ENCODE measurements at places on chromosomes 3 and 15. TPM values are rescaled to one million over a fixed set of nuclear protein-coding genes. Genes with fewer than 3 reads are reported as not detected.

- DNase-seq, result no peak
These were observed 91.1 kb downstream of the MYRIP start for GRCh38 chr3:39900462-39901002.

DNA sequence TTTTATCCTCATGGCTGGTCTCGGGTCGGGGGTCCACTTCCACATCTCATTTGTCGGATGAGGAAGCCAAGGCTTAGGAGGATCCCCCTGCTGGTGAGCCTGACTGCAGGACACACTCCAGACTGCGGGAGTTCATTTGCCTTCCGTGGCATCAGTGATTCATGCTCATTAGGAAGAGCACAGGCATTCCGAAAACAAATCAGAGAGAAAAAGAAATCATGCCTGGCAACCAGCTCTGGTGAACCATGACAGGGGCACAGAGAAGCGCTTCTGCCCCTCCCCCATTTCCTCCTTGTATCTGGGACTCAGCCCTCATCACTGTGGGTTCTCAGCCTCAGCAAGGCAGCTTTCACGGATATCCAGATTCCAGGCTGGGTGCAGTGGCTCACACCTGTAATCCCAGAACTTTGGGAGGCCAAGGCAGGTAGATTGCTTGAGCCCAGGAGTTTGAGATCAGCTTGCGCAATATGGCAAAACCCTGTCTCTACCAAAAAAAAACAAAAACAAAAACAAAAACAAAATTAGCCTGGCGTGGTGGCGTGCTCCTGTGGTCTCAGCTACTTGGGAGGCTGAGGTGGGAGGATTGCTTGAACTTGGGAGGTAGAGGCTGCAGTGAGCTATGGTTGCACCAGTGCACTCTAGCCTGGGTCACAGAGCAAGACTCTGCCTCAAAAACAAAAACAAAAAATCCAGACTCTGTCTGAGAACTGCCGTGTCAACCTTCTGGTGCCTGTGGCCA is 28.4 kb downstream of the IRAK2 start:
- DNase-seq, result peak; percentile 39

ABI3BP gene
- polyA plus RNA-seq, result 8.4 TPM

- no peak for DNase-seq
These were observed 194.9 kb downstream of the ARRDC4 start for GRCh38 chr15:98155356-98155755.

DNA sequence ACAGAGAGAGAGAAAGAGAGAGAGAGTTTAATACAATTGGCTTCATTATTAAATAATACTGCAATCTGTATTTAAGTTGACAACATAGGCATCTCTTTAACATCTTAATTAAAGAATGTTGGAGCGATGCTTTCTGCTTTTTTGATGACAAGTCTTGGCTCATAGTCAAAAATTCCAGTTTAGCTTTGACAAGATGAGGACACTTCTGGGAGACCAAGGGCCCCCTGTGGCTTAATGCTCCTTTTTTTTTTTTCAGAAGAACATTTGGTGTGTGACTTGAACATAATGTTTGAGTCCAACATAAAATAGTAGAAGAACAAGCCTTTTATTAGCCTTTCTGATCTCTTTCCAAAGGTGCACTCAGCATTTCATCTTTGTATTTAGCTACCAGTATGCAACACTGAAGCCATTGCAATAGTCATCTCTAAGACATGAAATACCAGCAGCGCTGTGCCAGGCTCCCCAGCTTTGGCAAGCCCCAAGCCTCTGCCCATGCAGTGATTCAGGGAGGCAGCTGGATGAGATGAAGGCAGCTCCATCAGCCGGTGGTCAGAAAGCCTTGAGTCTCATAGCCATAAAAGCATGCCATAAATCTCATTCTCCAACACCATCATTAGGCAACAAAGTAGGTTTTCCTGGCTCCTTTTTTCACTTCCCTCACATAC is 349.4 kb upstream of the SEMA6D start:
- no peak for DNase-seq

DNA sequence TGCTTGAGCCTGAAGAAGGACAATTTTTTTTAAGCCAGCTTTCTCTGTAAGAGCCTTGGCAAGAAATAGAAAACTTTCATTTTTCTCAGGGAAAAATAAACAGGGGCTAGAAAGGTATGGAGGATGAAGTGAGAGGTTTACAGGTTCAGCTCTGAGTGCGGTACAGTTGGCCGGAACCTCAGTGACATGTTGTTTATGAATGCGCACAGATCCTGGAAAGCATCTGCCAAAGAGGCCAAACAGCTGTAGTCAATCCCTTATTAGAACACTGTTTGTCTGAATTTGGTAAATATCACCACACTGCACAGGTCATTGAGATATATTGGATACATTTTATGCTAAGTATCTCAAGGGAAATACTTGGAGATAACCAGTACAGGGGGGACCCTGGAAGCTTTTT is 561.8 kb upstream of the MDFIC2 start:
- no peak for DNase-seq

GRCh38 chr15:68817304-68818065 is 3.2 kb downstream of the ANP32A start:
- DNase-seq, result peak; percentile 76

DNA sequence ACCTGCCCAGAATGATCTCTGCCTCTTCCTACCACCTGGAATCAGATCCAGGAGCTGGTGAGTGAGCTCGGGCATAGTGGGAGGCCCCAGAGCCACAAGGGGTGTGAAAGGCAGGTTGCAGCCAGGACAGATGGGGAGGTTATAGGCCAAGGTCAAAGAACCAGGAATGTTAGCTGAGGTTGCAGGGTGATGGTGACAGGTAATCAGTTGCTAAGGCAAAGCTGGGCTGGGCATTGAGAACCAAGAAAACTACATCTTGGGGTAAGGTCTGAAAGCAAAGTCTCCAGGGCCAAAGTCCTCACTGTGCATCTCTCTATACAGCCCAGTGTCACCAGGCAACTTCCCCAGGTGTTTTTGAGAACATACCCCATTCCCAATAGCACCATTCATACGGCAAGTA is 38.4 kb upstream of the SLC6A11 start:
- no peak for DNase-seq

GRCh38 chr3:135393898-135394525 is 571.5 kb upstream of the PPP2R3A start:
- DNase-seq, result no peak

GRCh38 chr3:158723991-158724390 is 8.3 kb downstream of the RARRES1 start:
- no peak for DNase-seq

CYP1A2 gene
- polyA plus RNA-seq, result not detected

GRCh38 chr15:38557921-38558320 is 6.7 kb downstream of the RASGRP1 start:
- DNase-seq, result no peak

GRCh38 chr3:114241262-114241661 is 3.9 kb upstream of the ZNF80 start:
- DNase-seq, result no peak

DNA sequence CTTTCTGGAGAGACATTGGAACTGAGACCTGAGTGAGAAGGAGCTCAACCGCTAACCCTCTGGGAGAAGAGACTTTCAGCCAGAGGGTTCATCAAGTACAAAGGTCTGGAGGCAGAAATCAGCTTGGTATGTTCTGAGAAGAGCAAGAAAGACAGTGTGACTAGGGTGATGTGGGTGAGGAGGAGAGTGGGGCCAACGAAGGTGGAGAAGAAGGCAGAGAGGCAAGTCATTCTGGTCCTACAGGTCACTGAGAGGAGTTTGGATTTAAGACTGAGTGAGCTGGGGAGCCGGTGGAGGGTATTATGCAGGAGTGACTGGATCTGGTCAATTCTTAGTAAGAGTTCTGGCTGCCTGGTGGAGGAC is 12.2 kb downstream of the XIRP1 start:
- DNase-seq, result no peak

ADCY5 gene
- polyA plus RNA-seq, result 0.21 TPM

DNA sequence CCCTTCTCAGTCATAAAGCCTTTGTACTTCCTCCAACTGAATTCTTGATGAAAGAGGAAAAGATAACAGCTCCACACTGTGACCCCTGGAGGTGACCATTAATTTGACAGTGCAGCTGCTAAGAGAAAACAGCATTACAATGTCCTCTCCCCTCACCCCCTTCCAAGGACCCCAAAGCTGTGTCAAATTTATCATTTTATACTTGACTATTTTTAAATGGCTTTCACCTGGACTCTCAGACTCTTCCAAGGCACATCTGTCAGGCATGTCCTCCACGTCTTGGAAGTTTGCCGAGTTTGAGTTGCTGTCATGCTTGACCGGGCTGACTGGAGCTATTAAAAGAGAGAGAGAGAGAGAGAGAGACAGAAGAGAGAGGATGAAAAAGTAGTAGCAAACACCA is 236.5 kb downstream of the WDR72 start:
- DNase-seq, result no peak

GRCh38 chr3:49867871-49868321 is 1.8 kb downstream of the CAMKV start:
- DNase-seq, result no peak

GOLGA8Q gene
- polyA plus RNA-seq, result 0.28 TPM

SOX14 gene
- not detected for polyA plus RNA-seq

DNA sequence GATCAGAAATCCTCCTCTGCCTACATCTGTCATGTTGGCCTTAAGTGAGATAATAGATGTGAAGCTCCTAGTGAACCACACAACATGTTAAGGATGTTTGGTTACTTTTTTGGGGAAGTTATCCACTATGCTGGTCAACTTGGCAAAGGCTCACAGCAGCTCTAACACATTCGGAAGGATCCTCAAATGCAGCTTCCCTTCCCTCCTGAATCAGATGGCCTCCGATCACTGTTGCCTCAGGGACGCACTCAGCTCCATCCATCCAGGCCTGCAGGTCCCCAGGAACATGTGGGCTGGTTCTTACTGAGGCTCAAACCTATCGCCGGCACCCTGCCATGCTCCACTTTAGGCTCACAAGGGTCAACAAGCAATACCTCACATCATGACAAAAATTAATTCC is 67.9 kb downstream of the CORO2B start:
- DNase-seq, result peak; percentile 45

- no peak for DNase-seq
These were observed 18.9 kb upstream of the ARRDC4 start for GRCh38 chr15:97941572-97941971.

THSD4 gene
- polyA plus RNA-seq, result 79.1 TPM

DNA sequence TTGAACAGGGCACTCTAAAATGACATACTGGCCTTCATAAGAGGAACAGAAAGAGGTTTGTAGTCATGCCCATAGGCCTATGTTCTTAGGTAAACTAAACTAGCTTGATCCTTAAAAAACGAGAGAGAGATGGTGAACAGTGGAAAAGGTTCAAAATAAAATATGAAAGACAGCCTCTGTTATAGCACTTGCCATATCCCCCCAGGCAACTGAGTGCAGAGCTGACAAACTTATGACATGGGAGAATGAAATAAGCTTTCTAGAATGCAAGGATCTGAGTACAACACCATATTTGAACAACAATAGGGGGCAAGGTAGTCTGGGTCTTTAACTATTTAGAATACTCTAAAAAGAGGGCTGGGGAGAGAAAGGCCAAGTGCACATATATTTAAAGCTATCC is 700.6 kb upstream of the CFAP20DC start:
- no peak for DNase-seq

Data from SK-N-SH (cell line).